ENCODE measurements at places on chromosomes 16 and 17. TPM values are rescaled to one million over a fixed set of nuclear protein-coding genes. Genes with fewer than 3 reads are reported as not detected.
A peak's percentile ranks its signal among the peaks of the same experiment; 100 is the strongest.

GRCh38 chr16:87198328-87198832, 118.8 kb downstream of the C16orf95 start:
- no peak for DNase-seq

- DNase-seq = no peak
Measured at GRCh38 chr16:23128056-23128455, 21.2 kb downstream of the USP31 start.

DNA sequence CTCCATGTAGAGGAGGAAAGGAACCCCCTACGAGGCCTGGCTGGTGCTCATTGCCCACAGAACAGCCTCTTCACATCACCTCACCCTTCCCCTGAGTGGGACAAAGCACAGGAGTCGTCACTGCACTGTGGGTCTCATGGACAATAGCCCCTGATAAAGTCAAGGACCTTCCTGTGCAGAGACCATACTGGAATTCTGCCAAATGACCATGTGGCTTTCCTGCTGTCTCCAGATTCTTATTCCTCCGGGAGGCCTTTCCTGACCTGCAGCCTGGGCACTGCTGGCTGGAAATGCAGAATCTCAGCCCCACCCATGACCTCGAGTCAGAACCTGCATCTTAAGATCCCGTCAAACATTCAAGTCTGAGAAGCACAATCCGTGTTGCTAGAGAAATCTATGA, 60.5 kb upstream of the ERN1 start:
- DNase-seq = no peak

DNA sequence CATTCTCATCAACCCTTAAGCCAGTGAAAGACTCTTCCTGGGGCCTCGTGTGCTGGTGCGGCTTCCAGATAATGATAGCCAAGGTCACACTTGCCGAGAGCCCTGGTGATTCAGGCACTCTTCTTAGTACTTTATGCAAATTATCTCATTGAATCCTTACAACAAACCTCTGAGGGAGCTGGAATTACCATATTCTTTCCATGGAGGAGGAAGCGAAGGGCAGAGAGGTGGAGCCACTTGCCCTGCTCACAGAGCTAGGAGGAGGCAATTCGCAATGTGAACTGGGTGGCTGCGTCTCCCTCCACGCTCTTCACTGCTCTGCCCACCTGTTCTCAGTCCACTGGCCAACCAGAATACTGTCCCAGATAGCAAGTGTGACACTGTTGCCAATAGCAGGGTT, 409.7 kb downstream of the SNX29 start:
- DNase-seq = no peak

The METTL9 gene
- total RNA-seq = 129 TPM

DNA sequence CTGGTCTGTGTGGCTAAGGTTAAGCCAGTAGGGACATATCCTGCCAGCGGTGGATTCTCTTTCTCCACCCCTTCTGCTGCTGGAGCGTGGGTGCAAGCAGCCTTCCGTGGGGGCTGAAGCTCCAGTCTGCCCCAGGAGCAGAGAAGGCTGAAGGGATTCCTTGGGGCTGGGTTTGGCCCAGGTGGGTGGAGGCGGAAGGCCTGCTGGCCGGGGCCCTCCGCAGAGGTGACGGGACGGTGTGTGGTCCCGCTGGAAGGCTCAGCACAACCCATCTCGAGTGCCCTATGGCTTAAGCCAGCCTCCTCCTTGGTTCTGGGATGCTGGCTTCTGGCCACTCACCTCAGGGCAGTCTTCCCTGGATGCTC, 13.1 kb downstream of the TIMM22 start:
- no peak for DNase-seq

DNA sequence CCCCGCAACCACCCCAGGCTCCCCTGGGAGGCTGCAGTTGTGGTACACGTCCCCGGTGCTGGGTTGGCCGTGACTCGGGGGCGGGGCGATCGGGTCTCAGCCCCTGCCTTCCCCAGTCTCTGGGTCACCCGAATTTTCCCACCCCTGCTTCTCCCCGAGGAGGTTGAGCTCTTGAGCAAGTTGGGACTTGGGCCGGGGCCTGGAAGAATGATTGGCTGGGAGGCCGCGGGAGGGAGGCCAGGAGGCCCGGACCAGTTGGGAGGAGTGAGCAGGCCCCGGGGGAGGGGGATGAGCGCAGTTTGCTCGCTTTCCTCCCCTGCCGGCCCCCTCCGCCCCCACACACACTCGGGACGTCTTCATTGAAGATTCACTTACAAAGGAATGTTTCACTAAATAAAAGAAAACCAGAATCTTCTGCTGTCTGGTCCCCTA, 4.5 kb upstream of the HEXIM1 start:
- peak; percentile 98 for DNase-seq

The NPIPB6 gene
- 4.1 TPM for total RNA-seq

GRCh38 chr16:49024016-49024415, 257.6 kb downstream of the CBLN1 start:
- no peak for DNase-seq

Data from sigmoid colon (tissue), 7 donors.